GM12864 (cell line): ENCODE measurements at places on chromosomes 7 and 10.

GRCh38 chr7:128891942-128892269, 18.6 kb downstream of the KCP start:
- no peak for DNase-seq

- no peak for DNase-seq
These were observed 14.6 kb downstream of the ADRB1 start for GRCh38 chr10:114058297-114058696.

- no peak for DNase-seq
These were observed 766.7 kb upstream of the GHITM start for GRCh38 chr10:83372646-83373045.

GRCh38 chr7:98472521-98472954, 71.6 kb upstream of the BAIAP2L1 start:
- DNase-seq, result no peak

- no peak for DNase-seq
These were observed 103.0 kb downstream of the COL26A1 start for GRCh38 chr7:101465576-101466196.

DNA sequence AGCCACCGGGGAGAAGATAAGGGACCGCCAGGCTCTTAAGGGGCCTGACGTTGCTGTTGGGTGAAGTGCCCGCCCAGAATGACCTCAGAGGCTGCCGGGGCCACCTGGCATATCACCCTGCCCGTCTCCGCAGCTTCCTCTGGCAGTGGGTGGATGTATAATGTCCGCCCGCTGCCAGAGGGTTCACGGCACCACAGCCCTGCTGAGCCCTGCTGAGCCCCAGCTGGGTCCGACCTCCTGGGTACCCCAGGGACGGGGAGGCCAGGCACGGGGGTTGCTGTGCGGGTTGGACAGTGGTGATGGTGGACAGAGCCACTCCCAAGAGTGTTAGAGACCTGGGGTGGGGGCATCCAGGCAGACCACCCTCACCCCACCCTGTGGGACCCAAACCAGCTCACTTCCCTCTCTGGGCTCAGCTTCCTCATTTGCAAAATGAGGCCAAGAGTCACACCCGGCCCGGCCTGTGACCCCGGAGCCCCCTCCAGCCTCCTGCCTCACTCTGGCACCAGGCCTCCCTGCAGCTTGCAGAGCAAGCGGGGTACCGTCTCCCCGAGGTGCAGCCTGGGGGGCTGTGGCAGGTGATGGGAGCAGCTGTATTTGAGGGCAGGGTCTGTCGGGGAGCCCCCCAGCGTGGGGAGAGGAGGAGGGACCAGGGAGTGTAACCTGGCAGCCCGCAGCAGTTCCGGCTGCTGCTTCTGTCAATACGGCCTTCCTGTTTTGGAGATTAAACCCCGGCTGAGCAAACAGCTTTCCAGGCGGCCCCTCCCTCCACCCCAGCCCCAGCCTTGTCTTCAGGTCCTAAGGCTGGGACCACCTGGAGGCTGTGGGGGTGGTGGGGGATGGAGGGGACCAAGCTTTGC, 8.4 kb upstream of the LFNG start:
- no peak for DNase-seq

DNA sequence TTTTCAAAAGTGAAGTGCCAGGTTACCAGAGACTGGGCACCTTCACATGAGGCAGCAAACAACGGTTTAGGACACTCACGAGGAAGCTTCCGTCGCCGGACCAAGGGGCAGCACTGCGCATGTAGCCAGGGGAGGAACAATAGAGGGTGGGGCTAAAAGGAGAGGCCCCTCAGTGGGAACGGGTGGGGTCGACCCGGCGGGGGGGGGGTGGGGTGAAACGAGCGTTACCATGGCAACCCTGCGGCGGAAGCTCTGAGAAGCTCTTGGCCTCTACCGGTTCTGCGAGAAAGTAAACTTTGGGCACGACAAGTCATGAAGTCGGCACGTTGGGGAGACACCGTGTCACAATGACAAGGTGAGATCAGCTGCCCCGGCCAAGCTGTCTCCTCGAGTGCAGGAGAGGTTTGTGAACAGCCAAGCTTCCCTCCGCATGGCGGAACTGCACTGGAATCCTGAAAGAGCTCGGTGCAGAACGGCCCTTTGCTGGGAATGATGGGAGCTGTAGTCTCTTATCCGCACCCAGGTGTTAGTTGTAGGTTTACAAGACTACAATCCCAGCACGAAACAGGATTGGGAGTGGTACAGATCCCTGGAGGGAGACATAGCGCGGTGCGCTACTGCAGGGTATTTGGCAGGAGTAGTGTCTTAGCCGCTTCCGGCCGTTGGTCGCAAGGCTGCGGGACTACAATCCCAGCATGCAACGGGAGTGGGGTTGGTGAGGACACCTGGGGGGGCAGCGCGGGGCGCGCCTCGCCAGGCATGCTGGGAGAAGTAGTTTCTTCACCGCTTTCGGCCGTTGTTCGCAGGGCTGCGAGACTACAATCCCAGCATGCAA, 72.8 kb upstream of the ZNF722 start:
- no peak for DNase-seq

DNA sequence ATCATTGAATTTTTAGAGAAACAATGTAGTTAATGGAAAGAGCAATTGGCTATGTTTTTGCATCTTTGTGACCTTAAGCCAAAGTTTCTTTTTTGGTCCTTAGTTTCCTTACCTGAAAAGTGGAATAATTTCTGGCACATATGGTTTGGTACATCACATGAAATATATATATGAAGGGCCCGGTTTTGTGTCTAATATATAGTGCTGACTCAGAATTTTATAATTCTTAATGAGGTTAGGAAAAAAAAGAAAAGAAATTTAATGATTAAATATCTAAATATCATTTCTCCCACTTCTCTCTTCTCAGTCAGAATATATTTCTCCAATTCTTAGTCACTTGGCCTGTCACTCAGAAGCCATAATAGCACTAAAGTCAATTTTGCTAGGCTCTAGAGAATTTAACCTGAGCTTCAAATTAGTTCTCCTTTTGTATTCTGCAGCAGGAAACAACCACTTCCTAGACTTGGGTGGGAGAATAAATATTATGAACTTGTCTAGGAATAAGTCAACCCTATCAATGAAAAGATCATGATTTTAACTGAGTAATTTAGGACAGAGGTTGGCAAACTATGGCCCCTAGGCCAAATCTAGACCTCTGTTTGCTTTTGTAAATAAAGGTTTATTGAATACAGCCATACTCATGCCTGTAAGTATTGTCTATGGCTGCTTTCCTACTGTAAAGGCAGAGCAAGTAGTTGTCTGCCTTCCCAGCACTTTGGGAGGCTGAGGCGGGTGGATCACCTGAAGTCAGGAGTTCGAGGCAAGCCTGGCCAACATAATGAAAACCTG, 34.6 kb downstream of the PPP1R9A start:
- no peak for DNase-seq

GRCh38 chr7:116429986-116430619, 69.4 kb upstream of the CAV2 start:
- DNase-seq, result no peak

- DNase-seq, result no peak
These were observed 52.3 kb upstream of the SEMA3D start for GRCh38 chr7:85239109-85239508.

DNA sequence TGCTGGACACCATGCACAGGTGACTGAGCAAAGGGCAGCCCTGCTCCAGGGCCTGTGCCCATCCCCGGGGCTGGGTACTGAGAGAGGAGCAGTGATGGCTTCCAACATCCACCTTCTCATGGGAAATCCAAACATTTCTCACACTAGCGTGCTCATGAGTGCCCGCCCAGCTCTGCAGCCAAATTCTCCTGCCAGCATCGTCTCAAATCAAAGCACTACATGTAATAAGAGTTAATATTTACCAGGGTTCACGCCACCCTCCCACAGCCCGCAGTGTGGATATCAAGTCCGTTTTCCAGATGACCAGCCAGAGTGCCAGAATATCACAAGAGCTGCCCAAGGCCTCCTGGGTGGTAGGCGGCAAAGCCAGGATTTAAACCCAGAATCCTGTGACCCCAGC, 12.1 kb downstream of the IL15RA start:
- DNase-seq, result no peak

DNA sequence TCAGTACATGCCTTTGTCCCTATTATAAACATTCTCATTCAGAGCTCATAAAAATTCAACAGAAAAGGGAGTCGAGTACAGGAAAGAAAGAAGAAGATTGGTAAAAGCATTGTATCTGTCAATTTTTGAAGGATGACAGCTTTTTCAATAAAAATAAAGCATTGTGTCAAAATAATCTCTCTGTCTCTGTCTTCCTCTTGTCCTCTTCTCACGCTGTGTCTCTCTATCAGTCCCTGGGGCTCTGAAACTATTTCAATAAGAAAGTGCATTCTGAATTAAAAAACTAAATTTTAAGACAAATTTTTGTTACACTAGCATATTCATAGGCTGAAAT, 248.4 kb downstream of the TNS3 start:
- no peak for DNase-seq

GRCh38 chr10:7389346-7389745, 21.5 kb downstream of the SFMBT2 start:
- DNase-seq, result no peak

GRCh38 chr7:48140001-48140681, 31.1 kb upstream of the ABCA13 start:
- DNase-seq, result no peak

- no peak for DNase-seq
These were observed 108.4 kb upstream of the PDLIM1 start for GRCh38 chr10:95399183-95399582.

- no peak for DNase-seq
These were observed 70.4 kb downstream of the CUBN start for GRCh38 chr10:17059197-17059688.

DNA sequence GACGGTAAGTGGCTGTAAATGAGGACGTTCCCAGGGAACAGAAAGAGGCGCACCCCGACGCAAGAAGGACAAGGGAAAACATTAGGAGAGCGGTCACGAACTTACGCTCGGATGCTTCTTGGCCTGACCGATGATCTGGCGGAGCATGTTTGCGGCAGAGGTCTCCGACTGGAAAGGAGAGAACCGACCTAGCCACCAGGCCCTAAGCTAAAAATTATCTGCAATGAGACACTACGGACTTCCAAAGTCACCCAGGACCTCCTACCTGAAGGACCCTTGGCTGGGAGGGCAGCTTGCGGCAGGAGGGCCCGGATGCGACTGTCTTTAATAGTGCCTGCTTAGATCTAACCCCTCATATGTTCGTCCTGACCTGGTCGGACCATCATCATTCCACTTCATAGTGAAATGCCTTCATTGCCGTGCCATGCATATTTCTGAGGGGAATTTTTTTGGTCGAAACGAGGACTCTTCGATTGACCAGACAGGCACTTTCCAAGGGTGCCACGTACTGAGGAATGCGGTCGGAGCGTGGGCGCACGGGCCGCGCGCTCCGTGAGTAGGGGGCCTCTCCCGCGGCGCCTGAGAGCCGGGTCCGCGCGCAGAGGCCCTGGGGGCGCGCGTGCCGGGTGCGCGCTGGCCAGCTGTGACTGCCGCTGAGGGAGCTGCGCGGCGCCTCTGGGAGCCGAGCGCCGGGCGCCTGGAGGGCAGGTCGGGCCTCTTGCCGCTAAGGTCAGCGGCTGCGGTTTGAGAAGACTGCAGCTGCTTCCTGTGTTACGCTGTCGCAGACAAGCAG, 33.6 kb upstream of the PHF14 start:
- peak; percentile 86 for DNase-seq

DNA sequence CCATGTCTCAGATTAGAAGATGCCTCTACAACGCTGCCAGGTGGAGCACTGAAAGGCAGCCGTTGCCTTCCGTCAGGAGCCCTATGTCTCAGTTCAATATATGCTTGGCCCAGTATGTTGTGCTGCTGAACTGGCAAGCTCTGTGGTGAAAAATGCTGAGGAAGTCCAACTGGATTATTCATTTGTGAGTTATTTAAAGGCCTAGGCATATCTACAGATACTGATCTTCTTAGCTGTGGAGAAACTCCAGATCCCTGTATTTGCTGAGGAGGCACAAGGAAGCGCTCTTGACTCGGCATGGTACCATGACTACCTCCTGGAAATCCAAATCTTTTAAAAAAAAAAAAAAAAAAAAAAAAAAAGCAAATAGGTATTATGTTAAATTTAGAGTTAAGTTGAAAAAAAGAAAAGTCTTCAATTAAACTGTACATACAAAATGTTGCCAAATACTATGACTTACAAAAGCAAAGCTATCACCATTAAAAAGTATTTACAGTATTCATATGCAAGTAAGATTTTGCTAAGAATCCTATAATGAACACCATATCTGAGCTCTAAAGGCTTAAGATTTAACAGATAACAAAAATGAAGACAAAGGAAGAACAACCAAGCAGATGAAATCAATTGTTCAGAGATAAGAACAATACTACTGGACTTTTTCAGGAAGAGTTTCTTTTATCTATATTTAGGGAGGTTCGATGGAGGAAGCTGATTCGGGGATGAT, 152.4 kb downstream of the GALNT11 start:
- DNase-seq, result no peak

- DNase-seq, result no peak
These were observed 412.2 kb upstream of the SORCS1 start for GRCh38 chr10:107576746-107577145.
